Stimulated activated CD4-positive, alpha-beta T cell treated with anti-CD3 and anti-CD28 coated beads, Interleukin-15, amount 100 ng/mL, for 48 hours (primary cell): ENCODE measurements at places on chromosomes 12 and 14.

DNA sequence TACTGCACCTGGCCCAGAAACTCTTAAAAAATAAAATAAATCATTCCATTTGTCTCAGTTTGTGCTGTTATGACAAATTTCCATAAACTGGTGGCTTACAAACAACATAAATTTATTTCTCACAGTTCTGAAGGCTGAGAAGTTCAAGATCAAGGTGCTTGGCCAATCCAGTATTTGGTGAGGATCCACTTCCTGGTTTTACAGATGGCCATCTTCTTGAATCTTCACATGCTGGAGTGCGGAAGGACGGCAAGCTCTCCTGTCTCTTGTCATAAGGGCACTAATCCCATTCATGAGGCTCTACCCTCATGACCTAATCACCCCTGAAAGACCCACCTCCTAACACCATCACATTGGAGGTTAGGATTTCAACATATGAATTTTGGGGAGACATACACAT, 29.9 kb upstream of the MYBPC1 start:
- no peak for DNase-seq

GRCh38 chr14:62718629-62719028, 326.6 kb downstream of the KCNH5 start:
- no peak for DNase-seq

DNA sequence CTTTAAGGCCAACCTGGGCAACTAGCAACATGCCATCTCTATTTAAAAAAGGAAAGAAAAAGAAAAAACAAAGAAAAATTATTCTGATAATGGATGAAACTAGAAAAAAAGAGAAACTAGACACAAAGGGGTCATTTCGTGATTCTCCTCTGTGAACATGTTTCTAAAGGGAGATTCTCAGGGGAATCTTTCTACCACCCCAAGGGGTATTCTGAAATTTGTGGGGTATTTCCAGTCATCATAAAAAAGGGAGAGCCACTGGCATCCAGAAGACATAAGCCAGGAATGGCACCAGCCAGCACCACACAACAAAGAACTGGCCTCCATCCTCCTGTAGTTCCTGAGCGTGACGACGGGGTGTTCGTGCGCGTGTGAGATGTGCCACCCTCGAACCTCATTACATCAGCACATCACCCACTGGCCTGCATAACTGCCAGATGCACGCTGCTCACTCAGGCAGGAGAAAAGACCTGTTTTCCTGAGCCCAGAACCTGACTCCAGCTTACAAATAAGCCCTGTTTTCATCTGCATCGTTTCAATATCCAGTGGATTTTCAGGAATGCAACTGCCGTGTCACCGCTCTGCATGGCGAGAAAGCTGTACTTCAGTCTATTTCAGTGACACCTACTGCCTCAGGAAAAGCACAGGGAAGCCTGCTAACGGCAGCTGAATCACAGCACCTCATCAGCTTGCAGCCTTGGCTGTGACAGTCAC, 23.9 kb downstream of the STX2 start:
- no peak for DNase-seq

DNA sequence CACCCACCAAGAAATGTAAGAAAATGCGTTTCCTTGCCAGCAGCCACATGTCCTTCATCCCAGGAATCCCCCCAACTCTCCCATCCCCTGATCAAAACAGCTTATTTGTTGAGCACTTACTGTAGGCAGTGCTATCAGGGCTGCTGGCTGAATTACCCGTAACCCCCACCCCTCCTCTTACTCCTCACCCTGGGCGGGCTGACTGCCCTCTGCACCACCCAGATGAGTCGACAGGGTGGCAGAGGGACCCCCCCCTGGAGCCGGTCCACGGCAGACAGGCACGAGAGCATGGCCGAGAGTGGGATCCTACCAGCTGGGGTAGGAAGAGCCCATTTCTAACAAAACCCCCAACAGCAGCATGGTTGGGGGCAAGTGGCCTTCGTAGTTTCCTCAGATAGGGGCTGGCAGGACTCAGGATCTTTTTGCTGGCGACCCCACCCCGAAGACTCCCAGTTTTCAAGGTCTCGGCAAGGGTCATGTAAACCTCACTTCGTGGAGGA, 1.1 kb upstream of the RHOF start:
- no peak for DNase-seq

DNA sequence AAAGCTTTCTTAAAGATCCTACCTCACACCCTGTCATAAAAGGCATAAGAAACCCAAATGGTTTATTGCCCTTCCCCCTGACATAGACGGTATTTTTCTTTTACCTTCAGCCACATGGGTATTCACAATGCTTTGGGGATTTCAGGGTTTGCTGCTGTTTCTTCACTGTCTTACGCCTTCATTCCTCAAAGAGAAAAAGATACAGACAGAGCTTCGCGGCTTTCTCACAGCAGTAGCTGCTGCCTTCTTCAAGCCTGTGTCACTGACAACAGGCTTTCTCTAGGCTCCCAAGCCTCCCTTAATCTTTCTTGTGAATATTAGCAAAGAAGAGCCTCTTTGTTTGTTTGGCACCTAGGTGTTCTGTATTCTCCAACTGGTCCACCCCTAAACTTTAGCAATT, 197.4 kb upstream of the ARID2 start:
- DNase-seq, result no peak

DNA sequence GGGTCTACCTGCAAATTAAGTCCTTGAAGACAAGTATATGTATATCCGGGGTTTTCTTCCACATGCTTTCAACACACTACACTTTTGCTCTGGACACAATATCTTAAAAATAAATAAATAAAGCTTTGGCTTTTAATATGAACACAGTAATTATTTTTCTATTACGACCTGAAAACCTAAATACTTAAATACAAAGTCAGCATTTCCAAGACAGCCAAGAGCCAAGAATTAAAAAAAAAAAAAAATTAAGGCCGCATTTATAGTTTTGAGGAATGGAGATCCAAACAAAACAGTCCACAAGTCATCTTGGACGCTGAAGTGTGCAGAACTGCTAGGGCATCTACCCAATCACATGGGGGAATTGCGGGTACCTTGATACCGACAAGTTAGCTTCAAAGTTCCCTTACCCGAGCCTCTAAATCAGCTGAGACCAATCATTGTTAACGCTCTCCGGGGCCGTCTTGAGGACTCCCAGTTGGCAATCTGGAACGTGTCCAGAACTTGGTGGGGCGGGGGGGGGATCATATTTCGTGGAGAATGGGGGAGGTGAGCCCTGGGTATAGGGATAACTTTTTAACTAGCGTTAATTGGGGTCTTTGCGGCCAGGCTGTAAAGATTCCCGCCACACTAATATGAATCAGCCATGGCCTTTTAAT, 731 bp upstream of the PCNX4 start:
- DNase-seq, result no peak

- DNase-seq, result no peak
Measured at GRCh38 chr12:122860854-122861586, 25.8 kb downstream of the HIP1R start.

DNA sequence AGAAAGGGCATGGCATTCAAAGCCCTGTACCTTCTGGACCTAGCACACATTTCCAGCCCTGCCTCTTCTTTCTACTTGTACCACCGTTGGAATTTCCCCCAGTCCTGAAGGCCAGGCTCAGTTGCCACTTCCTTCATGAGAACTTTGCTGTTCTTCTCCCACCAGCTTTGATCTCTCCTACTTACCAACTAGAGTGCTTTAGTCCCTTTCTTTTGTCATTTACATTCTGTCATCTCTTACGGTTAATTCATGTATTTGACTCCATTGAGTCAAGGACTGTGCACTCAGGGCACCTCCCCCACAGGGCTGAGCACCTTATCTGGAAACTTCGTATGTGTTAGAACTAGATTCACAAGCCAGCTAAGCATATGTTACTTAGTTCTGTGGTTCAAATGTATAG, 26.3 kb downstream of the BICDL1 start:
- DNase-seq, result peak; percentile 62
